Memory B cell (primary cell): ENCODE measurements at places on chromosomes 2 and 18.
A peak's percentile ranks its signal among the peaks of the same experiment; 100 is the strongest.

DNA sequence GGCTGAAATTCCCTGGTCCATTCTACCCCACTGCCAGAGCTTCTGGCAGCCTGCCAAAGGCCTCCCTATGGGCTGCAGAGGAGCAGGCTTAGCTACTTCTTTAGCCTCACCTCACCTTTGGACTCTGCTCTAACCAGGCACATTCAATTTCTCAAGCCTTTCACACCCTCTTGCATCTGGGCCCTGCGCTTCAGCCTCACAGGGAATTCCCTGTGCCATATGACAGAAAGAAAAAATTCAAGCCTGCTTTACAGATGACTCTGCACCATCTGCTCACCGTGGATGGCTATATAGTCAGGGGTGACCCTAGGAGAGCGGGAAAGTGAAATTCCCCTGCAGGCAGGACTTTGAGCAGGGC, 62.5 kb downstream of the REEP1 start:
- no peak for DNase-seq

DNA sequence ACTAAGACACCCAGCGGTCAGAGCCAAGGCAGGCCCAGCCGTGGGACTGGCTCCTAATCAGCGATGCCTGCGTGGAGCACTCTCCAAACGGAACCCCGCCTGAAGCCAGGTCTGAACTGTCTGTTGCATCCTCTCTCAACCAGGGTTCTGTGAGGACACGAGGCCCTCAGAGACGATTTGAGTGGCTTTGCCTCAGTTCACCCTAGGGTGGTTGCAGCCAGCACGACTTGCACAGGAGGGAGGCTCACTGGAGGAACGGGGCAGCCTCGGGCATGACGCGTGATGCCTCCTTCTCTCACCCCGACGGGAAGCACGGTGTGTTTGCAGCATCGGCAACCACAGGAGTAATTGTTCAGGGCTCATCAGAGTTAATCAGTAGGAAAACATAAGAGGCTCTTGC, 336.4 kb downstream of the EIPR1 start:
- no peak for DNase-seq

DNA sequence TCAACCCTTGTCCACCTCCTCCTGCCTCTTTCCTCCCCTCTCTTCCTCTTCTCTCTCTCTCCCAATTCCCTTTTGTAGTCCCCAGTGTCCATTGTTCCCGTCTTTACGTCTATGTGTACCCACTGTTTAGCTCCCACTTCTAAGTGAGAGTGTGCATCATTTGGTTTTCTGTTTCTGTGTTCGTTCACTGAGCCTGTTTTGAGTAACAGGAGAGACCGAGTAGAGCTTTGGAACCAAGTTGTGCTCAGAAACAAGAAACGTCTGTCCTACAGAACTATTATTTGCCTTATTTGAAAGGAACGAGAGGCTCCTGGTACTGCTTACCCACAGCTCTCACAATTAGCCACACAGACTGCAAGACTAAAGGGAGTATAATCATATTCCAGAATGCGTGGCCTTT, 50.1 kb upstream of the MAPRE2 start:
- DNase-seq, result no peak

DNA sequence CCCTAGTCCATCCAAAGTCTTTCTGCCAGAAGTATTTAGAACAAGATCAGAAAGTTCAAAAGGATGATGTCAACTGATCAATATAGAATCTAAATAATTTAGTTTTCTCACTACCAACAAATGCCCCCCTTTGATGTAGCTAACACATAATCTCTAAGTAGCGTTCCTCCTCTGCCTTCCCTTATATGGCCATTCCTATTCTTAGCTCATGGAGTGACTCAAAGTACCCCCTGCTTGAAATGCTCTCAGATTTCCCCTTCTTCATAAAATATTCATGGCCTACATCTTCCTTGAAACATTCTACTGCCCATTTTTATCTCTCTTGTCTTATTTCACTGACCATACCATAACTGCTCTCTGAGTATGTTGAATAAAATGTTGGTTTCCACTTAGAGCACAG, 151.5 kb downstream of the UPP2 start:
- no peak for DNase-seq

DNA sequence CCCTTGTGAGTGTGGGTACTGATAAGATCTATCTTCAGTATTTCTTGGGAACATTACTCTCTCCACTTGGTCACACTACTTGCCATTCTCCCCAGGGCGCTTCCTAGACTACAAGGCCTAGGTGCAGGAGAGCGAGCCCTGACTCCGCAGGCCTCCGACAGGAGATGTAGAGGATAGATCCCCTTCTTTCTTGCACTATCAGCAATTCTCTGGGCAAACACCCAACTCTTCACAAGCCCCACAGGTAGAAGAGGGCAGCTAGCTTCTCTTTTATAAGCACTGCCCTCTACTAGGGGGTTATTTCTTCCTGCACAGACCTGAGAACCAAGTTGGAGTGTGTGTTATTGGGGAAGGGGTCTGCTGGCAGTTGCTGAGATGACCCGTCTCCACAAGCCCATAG, 10.7 kb upstream of the RMDN2 start:
- DNase-seq, result no peak

- DNase-seq, result no peak
These were observed 16.1 kb downstream of the CEBPZ start for GRCh38 chr2:37215250-37215649.

GRCh38 chr2:204664708-204665121, 119.4 kb downstream of the PARD3B start:
- no peak for DNase-seq

GRCh38 chr2:66324909-66325528, 109.9 kb upstream of the MEIS1 start:
- DNase-seq, result no peak

DNA sequence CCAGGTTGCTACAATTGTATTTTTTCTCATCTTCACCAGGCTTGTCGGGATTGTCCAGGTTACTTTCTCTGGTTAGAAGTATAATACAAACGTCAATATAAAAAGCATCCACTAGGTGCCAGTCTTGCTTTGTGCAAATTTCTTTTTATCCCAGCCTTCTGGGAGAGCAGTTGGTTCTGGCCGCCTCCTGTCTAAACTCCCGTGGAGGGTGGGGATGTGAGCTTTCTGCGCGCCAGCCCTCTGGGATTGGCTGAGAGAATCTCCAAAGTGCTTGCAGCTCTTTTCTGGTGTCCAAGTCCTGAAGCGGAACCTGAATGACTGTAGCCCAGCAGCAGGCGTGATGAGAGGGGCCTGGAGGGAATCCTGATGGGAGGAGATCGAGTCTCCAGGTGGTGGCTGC, 22.4 kb upstream of the TOGARAM2 start:
- peak; percentile 32 for DNase-seq

DNA sequence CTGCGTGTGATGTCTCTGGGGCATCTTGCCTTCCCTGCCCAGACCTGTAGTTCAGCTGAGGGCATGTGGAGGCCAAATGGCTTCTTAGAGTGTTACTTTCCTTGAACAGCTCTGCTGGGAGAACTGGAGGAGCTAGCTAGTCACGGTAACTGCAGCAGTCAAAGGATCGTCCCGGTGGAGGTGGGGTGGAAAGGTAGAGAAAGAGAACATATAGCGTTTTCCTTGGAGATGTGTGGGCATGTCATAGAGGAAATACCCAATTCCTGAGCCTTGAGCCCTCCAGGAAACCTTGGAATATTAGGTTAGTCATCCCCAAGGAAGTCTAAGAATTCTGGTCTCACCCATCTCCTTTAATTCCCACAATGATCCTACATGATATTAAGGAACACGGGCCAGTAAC, 33.5 kb upstream of the IL37 start:
- no peak for DNase-seq

- no peak for DNase-seq
These were observed 148.6 kb upstream of the MAP3K20 start for GRCh38 chr2:172926785-172927640.

- no peak for DNase-seq
These were observed 13.6 kb downstream of the CLUL1 start for GRCh38 chr18:610214-610928.

- no peak for DNase-seq
These were observed 30.2 kb upstream of the ROCK1 start for GRCh38 chr18:21141668-21142422.

GRCh38 chr2:79259296-79259695, 99.7 kb upstream of the REG3A start:
- no peak for DNase-seq

DNA sequence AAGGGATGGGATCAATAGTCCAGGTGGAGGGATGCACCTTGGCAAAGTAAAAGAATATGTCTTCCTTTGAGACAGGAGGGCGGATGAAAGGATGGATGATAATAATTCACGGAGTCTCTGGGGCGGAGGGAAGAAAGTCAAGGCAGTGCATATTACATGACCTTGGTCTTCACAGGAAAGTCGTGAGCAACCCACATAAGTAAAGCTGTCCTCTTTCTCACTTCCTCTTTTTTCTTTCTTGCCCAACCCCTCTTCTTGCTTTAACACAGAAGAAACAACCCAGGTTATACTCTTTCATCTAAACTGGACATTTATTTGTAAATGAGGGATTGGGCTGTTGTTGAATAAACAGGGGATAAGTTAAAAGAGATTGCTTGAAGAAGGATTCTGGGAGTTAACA, 168.7 kb upstream of the SKOR2 start:
- no peak for DNase-seq
